CD4-positive, alpha-beta memory T cell (primary cell): ENCODE measurements at places on chromosomes 4 and X.

DNA sequence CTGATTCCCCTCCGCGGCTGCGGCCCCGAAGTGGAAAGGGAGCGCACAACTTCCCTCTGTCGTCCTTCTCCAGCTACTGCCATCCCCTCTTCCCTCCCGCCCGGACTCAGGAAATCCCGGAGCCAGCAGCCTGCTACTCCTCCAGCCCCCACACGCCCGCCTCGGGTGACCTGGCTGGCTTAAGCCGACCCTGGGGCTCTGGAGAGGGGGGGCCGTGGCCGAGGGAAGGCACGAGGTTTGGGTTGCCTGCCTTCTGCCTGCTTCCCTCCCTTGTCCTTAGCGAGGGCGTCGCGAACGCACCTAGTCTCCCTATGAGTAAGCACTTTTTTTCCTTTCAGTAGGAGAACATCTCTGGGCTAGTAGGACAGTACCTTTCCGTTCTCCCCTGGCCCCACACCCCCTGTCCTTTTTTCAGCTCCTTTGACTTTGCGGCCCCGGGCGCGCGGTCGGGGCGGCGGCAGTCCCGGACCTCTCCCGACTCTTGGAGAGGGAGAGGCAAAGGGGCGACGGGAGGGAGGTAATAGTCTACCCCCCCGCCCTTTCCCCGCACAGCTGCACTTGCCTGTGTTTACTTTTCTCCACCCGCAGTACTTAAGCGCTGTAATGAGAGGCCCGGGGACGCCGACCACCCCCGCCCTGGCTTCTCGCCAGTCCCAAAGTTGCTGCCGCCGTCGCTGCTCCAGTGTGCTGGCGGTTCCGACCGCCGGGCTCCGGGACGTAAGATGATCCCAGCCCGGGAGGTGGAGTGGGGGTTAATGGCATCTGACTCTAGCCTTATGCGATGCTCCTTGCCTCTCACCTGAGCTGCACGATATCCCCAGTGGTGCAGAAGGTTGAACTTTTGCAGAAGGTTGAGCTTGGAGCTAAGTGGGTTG, 868 bp downstream of the PLS3 start:
- DNase-seq, result no peak

DNA sequence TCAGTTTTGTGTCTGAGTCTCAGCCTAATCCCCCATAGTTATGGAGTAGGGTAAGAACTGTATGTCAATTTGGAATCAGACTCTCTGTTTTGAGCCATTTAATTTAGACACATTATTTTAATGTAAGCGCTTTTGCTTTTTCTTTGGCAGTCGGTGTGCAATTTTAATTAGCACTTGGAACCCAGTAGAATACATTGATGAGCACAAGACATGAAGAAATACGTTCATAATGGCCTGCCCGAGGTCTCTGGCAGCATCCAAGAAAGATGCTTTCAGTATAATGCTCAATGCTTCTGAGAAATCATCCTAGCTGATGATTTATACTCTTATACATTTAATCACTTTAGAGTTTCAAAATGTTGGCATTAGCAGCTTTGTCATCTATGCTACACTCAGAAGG, 8.9 kb upstream of the TAPT1 start:
- no peak for DNase-seq

DNA sequence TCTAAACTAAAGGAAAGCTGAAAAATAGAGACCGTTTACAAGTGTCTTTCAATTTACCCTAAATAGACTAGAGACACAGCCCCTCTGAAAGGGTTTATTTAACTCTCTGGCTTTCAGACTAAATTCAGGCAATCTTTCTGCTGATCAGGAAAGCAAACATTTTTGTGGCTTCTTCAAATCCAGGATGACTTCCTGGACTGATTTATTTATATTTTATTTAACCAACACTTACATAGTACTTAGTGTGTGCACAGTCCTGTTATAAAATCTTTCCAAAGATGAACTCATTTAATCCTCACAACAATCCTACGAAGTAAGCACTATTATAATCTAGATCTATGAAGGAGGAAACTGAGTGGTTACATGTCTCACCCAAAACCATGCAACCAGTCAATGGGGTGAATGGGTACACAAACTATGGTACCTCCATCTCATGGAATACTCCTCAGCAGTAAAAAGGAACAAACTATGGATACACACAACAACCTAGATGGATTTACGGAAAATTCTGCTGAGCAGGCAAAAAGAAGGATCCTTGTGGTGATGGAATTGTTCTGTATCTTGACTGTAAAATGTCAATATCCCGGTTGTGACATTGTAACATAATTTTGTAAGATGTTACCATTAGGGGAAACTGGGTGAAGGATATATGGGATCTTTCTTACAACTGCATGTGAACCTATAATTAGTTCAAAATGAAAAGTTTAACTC, 64.1 kb upstream of the MAMLD1 start:
- no peak for DNase-seq

- no peak for DNase-seq
Observed at GRCh38 chrX:50677789-50678188, 136.2 kb downstream of the SHROOM4 start.

GRCh38 chrX:107935664-107936433, 46.3 kb downstream of the TEX13B start:
- DNase-seq, result no peak

DNA sequence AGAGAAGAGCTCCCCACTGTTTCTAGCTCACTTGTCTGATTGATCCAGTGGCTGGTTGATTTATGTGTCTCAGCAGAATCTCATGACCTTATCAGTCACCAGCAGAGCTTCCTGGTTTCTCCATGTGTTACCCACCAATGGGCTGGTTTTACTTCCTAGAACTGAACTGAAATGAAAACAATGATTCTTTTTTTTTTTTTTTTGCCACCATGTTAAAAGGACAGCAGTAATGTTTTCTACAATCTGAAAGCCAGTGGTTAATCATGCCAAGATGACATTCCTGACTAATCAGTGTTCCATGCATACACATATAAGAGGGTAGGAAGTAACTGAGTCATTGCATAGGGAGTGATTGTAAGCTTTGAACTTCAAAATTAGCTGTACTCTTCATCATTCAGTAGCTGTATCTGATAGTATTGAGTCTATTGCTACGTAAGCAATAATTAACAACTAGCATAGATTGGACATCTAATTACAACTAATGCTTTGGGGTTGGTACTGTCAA, 67.7 kb downstream of the SLC4A4 start:
- no peak for DNase-seq

DNA sequence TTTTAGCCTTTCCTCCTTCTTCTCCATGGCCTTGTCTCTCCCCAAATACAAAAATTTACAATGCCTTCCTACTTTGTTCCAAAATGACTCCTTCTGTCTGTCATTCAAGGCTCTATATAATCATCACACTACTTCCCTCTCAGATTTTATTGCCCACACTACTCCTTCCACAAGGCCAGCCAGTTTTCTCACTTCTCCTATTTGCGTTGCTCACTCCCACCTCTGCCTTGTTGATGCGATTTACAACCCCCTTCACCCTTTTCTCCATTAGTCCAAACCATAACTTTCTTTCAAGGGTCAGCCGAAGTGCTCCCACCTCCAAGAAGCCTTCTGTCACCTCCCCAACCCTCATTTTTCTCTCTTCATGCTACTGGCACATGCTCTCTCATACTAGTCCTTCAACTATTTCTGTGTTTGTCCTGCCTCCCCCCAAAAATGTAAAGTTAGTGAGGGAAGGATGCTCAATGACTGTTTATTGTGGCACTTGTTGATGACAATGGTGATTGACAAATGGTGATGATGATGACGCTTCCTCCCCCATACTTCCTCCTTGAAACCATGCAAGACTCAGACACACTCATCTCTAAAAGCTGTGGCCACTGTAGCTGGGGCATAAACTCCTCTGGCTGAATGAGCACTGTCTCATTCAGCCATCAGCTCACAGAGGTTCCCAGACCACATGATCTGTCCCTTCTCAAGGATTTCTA, 2.7 kb upstream of the XKRX start:
- no peak for DNase-seq

- DNase-seq, result peak; percentile 37
Observed at GRCh38 chrX:138745196-138745595, 33.7 kb upstream of the FGF13 start.

DNA sequence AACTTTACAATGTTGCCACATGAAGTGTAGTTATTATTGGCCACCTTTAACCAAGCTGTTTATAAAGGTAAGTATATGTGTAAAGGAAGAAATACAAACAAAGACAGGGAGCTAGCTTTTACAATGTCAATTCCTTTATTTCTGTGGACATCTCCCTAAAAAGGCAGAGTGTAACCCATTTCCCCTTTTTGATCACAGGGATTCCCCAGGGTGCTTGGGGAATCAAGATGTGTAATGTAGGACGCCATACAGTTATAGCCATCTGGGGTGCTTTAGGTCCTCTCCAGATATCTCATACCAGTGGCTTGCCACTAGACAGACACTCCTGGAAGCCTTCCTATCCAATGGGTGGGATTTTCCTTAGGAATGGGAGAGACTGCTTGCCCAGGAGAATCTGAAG, 4.2 kb upstream of the CUL4B start:
- DNase-seq, result no peak

- DNase-seq, result no peak
Observed at GRCh38 chr4:76964769-76965168, 15.2 kb downstream of the SEPTIN11 start.

DNA sequence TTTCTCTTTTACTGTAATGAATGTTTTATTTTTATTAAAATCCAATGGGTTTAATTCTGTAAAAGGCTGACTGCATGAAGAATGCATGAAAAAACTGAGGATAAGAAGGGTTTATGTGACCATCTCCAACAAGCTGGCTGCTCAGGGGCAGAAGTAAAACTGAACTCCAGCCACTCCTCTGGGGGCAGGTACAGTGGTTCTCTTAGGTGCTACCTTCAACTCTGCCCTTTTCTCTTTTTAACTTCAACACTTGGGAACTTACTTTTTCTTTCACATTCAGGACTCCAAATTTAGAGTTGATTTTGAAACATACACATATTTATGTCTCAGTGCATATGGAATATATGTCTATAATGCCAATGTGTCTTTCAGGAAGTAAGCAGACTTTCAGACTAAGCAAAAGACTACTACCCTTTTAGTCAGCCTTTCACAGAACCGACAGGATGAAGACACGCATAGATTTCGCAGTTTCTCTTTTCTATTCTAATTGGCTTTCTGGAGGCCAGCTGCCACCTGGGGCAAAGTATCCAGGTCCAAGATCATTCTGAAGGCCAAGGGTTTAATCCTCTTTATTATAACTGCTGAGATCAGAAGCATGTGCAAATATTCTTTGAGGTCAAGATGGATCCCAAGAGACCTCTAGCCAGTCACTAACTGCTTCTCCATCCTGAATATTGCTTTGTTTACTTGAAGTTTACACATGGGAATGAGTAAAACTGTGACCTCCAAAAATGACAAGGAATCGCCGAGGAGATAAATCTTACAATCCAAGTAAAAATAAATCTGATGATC, 30.7 kb downstream of the HS3ST1 start:
- DNase-seq, result no peak

DNA sequence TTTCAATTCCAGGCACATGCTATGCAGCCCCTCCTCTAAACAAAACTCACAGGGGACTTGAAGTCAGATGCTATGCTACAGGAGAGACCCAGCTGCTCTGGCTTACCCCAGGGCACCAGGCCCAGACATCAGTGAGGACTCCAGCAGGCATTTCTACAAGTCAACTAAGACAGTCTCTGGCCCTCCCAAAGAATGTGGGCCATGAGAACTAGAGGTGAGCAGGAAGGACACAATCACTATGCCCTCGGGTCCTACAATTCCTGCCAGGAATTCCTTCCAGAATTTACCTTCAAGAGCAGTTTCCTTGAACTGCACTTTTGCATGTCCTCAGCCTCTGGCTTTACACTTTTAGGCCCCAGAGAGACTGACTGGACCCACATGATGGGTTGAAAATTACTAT, 17.4 kb downstream of the TMEM192 start:
- DNase-seq, result no peak

- DNase-seq, result no peak
Observed at GRCh38 chrX:155215443-155216178, 649 bp upstream of the VBP1 start.

GRCh38 chr4:76882630-76883029, 15.3 kb downstream of the SOWAHB start:
- DNase-seq, result no peak

GRCh38 chrX:40298572-40299479, 201.1 kb upstream of the BCOR start:
- no peak for DNase-seq

GRCh38 chr4:156638334-156638733, 333.3 kb downstream of the PDGFC start:
- DNase-seq, result no peak

- DNase-seq, result no peak
Observed at GRCh38 chr4:146073517-146073916, 102.0 kb upstream of the LSM6 start.

- no peak for DNase-seq
Observed at GRCh38 chrX:107168257-107168656, 38.0 kb downstream of the NUP62CL start.

DNA sequence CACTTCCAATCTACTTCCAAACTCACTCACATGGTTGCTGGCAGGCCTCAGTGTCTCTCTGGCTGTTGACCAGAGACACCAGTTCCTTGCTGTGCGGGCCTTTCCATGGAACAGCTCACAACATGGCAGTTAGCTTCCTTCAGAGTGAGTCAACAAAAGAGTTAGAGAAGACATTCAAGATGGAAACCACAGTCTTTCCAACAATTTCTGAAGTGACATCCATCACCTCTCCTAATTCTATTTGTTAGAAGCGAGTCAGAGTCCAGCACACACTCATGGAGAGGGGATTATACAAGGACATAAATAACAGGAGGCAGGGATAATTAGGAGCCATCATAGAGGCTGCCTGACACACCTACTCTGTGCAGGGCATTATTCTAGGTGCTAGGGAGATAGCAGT, 62.5 kb upstream of the TMEM164 start:
- no peak for DNase-seq

GRCh38 chr4:95209927-95210326, 338.8 kb downstream of the UNC5C start:
- DNase-seq, result no peak

DNA sequence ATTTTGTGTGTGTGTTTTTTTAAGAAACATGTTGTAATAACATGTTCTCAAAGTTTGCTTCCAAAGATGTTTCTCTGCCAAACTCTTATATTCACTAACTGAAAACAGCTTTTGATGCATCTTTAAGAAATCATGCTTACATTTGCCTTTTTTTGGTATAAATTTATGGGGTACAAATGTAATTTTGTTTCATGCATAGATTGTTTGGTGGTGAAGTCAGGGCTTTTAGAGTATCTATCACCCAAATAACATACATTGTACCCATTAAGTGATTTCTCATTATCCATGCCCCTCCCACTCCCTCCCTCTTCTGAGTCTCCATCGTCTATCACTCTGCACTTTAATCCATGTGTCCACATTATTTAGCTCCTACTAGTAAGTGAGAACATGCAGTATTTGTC, 30.8 kb downstream of the SPINK2 start:
- DNase-seq, result no peak
